ENCODE measurements at places on chromosomes 2 and 18. TPM values are rescaled to one million over a fixed set of nuclear protein-coding genes. Genes with fewer than 3 reads are reported as not detected.

DNA sequence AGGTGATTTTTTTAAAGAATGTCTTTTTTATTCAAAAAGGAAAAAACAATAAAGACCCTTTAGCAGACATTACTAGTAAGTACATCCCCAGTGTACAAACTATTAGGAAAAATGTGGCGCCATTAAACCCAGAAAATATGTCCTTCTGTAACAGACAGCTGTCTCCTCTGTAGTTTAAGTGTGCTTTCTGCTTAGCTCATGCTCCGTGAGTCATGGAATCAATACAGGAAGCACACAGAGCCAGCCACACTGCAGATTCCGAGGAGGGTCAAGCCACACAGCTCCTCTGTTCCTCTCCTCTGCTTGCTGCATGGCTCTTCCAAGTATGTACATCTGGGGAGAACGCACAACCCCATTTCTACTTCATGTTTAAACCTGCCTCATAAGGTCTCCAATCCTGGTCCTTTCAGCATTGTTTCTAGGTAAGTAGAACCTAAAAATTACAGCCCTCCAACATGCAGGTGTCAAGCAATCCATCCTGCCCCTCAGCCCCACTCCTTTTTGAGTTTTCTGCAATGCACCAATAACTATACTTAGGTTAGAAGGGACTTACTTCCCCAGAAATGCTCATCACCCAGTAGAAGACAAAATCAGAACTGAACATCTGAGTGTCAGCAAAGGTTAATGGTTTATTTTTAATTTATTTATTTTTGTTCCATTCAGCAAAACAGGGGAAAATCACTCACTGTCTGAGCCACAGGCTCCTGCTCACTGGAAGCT is 37.5 kb downstream of the ACVR1 start:
- no peak for DNase-seq
- peak overlapping the region; percentile 87 for H3K27ac ChIP-seq
- peak overlapping the region; percentile 48 for H3K4me3 ChIP-seq
- H3K27me3 ChIP-seq: no peaks in the 10 kb centered on the region
- peaks cover 80% of the 10 kb centered on the region for H3K4me1 ChIP-seq

DNA sequence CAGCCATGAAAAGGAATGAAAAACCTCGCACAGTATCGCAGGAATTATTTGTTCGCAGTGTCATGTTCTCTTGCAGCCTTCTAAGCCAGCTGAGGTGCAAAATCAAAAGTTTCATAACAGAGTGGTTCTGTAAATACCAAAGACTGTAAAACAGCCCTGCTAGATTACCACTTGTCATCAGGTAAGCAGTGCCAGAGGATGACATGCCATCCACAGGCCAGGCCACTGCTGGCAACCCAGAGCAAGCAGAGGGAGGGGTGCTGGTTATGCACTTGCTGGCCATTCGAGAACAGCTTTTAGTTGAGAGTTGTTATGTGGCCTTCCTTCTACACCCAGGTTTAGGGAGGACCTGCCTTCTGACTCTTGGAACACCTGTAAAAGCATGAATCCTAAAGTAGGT is 114.3 kb upstream of the MGAT5 start:
- no peak overlapping the region for H3K27ac ChIP-seq
- H3K27me3 ChIP-seq: no peaks in the 10 kb centered on the region
- no peak for DNase-seq
- no peaks in the 10 kb centered on the region for H3K36me3 ChIP-seq
- H3K4me3 ChIP-seq: no peak overlapping the region

- no peak overlapping the region for H3K4me3 ChIP-seq
- H3K36me3 ChIP-seq: no peaks in the 10 kb centered on the region
- peaks cover 4% of the 10 kb centered on the region for H3K27me3 ChIP-seq
- H3K27ac ChIP-seq: no peak overlapping the region
Observed at GRCh38 chr2:212897296-212897695, 254.1 kb downstream of the IKZF2 start.

CD302 gene
- 10.6 TPM for total RNA-seq

AGXT gene
- total RNA-seq: not detected

Data from chondrocyte (in vitro differentiated cells).